Ureter (tissue), 1 donor: ENCODE measurements at places on chromosomes 11 and 22.

DNA sequence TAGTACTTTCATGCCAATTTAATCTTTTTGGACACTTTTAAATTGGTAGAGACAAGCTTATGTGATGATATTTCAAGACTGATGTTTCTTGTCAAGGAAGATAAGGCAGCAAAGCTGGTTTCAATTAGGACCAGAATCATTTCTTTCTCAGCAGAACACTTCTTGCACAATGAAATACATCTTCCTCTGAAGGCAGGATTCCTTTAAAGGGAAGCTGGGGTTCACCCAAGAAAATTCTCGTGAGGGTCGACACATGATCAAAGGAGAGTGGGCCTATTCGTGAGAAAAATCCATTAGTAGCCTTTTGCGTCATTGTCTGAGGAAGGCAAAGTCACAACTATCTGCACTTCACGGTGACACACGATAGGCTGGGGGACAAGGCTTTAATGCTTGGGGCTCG is 17.6 kb downstream of the TTC12 start:
- DNase-seq, result no peak

DNA sequence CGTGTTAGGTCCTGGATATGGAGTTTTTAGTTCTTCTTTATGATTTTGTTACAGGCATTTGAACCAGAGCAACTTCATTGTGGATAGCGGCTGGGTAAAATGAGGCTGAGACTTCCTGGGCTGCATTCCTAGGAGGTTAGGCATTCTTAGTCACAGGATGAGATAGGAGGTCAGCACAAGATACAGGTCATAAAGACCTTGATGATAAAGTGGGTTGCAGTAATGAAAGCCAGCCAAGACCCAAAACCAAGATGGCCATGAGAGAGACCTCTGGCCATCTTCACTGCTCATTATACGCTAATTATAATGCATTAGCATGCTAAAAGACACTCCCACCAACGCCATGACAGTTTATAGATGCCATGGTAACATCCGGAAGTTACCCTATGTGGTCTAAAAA is 23.4 kb upstream of the CLMP start:
- DNase-seq, result no peak

GRCh38 chr11:47948137-47948536 is 32.2 kb upstream of the PTPRJ start:
- no peak for DNase-seq

DNA sequence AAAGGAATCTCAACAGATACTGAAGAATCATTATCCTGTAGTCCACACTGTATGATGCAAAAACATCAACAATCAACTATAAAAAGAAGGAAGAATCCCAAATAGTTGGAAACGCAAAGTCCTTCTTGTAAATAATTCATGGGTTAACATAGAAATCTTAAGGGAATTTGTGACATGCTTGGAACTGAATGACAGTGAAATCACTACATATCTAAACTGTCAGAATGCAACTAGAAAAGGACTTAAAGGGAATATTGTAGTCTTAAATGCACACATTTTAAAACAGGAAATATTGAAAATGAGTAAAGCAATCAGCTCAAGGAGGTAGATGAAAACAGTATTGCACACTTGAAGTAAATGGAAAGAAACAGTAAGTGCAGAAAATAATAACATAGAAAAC is 147.6 kb upstream of the MPPED2 start:
- no peak for DNase-seq

DNA sequence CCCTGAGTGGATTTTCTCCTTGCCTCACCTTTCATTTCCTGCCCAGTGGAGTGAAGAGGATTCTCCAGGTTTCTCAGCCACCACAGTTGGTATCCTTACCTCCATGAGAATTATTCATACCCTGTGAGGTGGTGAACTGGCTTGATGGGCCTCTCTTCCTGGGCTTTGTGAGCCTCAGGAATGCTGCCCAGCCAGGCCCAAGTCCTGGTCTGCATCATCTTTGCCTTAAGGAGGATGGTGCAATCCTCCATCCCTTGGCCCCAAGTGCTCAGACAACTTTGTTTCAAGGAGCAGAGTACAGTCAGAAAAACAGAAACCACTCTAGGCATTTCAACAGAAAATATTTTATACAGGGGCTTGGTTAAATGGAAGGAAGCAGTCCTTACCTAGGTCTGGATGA is 114.2 kb upstream of the CADM1 start:
- no peak for DNase-seq

DNA sequence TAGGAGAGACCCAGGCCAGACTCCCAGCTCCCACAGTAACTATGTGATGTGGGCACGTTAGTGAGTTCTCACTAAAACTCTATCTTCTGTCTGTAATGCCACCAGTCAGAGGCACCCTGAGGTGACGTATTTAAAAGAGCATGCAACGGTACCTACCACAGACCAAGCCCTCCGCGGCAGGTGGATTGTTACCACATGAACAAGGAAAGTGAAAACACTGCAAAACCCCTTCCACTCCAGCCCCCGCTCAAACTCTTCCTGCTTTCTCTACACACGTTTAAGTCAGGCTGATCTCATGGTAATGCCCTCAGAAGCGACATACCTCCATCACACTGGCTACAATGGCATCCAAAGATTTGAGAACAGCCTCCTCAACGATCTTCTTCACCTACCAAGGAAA is 36.7 kb downstream of the SERPIND1 start:
- no peak for DNase-seq

GRCh38 chr11:59666969-59667368 is 1.9 kb downstream of the PATL1 start:
- DNase-seq, result no peak

DNA sequence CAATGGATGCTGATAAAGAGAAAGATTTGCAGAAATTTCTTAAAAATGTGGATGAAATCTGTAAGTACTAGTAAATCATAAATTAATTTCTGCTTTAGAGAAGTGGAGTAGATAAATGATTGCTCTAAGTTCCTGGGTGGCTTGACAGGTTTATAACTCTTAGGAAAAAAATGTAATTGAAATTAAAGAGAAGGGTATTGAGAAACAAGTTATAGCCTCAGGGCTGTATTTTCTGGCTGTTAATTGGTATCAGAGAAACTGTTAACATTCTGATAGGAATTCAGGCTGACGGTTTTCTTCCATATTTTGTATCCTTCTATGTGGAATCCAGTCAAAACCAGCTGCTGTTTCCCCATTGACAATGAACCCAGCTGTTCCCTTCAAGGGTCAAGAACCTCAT is 1.9 kb downstream of the TTC12 start:
- no peak for DNase-seq

DNA sequence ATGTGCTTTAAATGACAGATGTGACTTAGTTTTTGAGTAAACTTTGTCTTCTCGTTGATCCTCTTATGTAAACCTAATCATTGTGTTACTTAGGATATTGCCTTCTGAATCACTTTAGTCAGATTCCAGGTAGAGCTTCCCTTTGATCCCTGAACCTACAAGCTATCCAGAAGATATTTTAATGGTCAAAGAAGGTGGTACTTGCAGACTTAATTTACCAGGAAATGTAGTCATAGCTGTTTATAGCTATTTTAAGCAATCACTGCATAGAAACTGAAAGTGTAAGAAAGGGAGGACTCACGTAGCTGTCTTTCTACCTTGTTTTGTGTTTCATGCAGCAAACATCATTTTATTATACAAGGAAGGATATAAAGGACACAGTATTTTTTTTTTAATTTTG is 189.5 kb downstream of the DDX10 start:
- no peak for DNase-seq
